ENCODE measurements at places on chromosomes 4 and X.

GRCh38 chrX:14630733-14631132 is 101.4 kb downstream of the GLRA2 start:
- no peak for DNase-seq

DNA sequence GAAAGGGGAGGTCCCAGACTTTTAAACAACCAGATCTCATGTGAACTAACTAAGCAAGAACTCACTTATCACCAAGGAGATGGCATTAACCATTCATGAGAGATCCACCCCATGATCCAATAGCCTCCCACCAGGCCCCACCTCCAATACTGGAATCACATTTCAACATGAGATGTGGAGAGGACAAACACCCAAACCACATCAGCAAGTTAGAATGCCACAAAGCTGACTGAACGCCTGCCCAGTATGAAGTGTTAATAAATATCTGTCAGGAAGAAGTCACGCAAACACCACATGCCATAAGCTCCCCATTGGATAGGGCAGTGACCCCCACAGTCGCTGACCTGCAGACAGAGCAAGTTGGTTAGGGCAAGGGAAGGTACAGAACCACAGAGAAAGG is 14.3 kb downstream of the SLC10A6 start:
- no peak for DNase-seq

DNA sequence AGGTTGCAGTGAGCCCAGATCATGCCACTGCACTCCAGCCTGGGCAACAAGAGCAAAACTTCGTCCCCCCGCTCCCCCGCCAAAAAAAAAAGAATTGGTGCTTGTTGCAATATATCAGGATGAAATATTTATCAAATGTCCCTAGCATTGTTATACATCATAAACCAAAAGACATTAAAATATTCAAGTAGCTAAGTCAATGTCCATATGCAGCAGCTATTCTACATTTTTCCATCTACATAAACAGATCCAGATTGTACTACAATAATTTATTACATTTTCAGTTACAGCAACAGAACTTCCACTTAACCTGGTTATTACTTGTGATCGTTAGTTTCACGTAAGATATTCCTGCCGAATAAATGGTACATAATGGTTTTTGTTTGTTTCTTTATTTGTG is 64.1 kb downstream of the ARAP2 start:
- no peak for DNase-seq

DNA sequence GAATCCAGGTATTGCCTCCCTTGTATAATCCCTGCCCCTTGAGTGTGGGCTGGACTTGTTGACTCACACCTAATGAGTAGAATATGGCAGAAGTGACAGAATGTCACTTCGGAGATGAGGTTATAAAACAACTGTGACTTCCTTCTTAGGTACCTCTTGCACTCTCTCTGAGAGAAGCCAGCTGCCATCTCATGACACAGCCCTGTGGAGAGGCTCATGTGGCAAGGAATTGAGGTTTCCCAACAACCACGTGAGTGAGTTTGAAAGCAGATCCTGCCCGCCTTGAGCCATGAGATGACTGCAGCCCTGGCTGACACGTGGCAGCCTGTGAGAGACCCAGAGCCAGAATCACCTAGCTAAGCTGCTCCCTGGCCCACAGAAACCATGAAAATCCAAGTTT is 13.5 kb downstream of the ASB11 start:
- no peak for DNase-seq

Measured in stimulated activated CD8-positive, alpha-beta memory T cell treated with anti-CD3 and anti-CD28 coated beads, Interleukin-7, amount 100 ng/mL, for 4 hours (primary cell).